ENCODE measurements at places on chromosomes 7 and 10.

GRCh38 chr10:102641880-102642735 is 2.2 kb upstream of the TRIM8 start:
- peak; percentile 98 for DNase-seq

- DNase-seq = no peak
These were observed 105.6 kb downstream of the RNLS start for GRCh38 chr10:88477343-88478085.

GRCh38 chr10:74794531-74794930 is 31.9 kb upstream of the KAT6B start:
- DNase-seq = no peak

GRCh38 chr10:78341953-78342614 is 308.4 kb downstream of the RPS24 start:
- DNase-seq = no peak

- DNase-seq = no peak
These were observed 106.5 kb downstream of the RPS24 start for GRCh38 chr10:78140066-78140630.

- no peak for DNase-seq
These were observed 109.1 kb downstream of the DNAJB6 start for GRCh38 chr7:157445956-157446295.

DNA sequence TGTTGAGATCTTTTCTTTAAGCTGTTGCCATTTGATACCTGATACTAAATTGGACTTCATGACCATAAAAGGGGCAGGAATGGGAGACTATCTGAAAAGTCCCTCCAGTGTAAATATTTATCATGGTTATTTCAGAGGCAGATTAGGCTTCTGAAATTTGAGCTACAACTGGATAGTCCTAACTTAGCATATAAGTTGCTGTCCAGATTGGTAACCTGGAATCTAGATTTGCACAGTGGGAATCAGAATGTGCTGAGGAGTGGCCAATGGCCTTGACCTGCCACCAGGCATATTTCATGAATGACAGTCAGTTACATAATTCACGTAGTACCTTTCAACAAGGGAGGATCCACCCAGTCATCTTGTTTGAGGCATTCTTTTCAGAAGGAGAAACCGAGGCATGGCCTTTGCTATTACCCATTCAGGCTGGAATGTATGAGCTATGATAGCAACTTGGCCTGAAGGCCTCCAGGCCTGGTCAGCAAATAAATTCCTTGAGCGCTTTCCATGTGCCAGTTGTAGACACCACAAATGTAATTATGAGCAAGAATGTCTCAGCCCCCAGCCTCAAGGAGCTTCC is 80.0 kb downstream of the EEPD1 start:
- DNase-seq = no peak

- no peak for DNase-seq
These were observed 6.3 kb downstream of the C10orf67 start for GRCh38 chr10:23338155-23338828.

GRCh38 chr7:99837649-99838361 is 10.0 kb downstream of the CYP3A43 start:
- no peak for DNase-seq

GRCh38 chr10:102462512-102463054 is 11.2 kb upstream of the C10orf95 start:
- DNase-seq = no peak

- peak; percentile 47 for DNase-seq
These were observed 53.1 kb upstream of the KDM7A start for GRCh38 chr7:140229591-140230515.

- peak; percentile 17 for DNase-seq
These were observed 637 bp downstream of the HSPA14 start for GRCh38 chr10:14838582-14839304.

GRCh38 chr7:100089458-100090196 is 858 bp downstream of the COPS6 start:
- DNase-seq = no peak

- DNase-seq = no peak
These were observed 1.5 kb downstream of the SLC25A13 start for GRCh38 chr7:96320442-96320841.

DNA sequence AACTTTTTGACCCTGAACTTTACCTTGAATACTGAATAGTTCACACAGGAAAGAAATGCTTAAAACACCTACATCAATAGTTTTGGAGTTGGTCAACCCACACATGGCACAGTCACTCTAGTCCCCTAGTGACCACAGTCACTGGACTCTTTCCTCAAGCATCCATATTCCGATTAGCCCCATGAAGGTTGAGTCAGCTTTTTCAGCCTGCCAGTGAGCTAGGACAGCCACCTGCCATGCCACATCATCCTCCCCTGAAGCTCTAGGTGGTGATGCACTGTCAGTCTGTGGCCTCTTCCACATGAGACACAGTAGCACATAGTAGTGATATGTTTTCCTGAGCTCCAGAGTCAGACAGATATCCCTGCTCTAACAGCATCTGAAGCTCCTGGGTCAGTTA is 537.2 kb downstream of the XPNPEP1 start:
- DNase-seq = no peak

- DNase-seq = no peak
These were observed 81.1 kb downstream of the XRCC2 start for GRCh38 chr7:152594801-152595200.

DNA sequence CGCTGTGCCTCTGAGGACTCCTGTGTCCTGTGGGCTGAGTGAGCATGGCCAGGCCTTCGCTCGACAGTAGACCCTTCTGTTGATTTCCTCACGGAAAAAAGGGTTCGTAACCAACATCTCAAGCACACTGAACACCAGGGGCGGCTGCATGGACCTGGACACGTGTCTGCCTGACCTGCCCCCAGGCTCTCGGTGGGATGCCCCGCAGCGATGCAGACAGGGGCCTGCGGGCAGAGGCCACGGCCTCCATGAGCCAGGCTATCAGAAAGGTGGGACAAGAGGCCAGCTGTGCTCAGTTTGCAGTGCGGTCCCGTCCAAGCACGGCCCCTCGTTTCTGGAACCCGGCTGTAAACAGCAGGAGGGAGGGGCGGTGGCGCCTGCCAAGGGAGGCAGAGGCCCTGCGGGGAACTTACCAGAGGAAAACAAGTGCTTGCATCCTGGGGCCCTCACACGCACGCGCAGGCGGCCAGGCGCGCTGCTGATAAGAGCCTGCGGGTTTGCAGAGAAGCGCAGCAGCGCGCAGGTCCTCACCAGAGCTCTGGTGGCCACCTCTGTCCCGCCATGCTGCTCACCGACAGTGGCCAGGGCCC is 10.6 kb downstream of the GPR146 start:
- peak; percentile 45 for DNase-seq

DNA sequence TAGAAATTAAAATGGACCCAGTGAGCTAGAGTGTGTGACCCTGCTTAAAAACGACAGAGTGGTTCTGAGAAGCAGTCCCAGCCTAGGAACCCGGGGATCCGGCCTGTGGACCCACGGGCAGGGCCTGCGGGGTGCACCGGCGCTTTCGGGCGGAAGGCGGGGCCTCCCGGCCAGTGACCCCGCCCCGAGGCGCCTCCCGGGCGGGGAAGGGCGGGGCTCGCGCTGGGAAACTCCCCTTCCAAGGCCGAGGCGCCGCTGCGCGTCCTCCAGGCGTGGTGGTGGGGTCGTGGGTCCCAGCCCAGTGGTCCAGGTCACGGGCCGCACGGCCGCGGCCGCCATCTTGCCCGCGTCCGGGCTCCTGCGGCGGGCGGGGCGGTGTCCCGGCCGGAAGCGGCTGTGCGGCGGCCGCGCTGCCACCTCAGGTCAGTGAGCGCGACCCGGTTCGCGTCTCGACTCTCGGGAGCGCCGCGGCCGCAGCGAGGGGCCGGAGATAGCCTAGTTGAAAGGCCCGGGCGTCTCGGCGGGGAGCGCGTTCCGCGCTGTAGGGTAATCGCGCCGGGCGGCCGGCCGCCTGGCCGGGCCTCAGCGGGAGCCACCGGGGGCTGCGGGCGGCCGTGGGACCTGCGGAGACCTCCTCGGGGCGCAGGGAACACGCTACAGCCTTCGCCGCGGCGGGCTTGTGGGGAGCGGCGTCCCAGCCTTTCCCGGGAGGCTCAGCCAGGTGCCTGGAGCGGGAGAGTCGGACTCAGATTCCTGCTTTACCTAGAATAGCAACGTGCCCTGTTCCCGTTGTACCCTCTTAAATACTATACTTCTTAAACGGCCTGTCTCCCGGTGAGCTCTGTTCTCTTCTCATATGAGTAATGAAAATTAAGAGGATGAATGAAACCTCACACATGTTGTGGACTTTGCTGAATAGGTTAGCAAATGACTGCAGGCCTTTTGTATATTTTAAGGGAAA is at the start of gene MIOS:
Gene MIOS (plus strand): TSS at position 234 of the 961 bp plus-strand sequence. CDS start 5,592 bp downstream, outside the sequence.
- peak; percentile 80 for DNase-seq

- no peak for DNase-seq
These were observed 292.5 kb upstream of the VSTM2A start for GRCh38 chr7:54249686-54250085.

- DNase-seq = no peak
These were observed 103.5 kb upstream of the PDLIM1 start for GRCh38 chr10:95394161-95394880.
